Fibroblast of villous mesenchyme (primary cell): ENCODE measurements at places on chromosomes 1 and 21. TPM values are rescaled to one million over a fixed set of nuclear protein-coding genes. Genes with fewer than 3 reads are reported as not detected.

DNA sequence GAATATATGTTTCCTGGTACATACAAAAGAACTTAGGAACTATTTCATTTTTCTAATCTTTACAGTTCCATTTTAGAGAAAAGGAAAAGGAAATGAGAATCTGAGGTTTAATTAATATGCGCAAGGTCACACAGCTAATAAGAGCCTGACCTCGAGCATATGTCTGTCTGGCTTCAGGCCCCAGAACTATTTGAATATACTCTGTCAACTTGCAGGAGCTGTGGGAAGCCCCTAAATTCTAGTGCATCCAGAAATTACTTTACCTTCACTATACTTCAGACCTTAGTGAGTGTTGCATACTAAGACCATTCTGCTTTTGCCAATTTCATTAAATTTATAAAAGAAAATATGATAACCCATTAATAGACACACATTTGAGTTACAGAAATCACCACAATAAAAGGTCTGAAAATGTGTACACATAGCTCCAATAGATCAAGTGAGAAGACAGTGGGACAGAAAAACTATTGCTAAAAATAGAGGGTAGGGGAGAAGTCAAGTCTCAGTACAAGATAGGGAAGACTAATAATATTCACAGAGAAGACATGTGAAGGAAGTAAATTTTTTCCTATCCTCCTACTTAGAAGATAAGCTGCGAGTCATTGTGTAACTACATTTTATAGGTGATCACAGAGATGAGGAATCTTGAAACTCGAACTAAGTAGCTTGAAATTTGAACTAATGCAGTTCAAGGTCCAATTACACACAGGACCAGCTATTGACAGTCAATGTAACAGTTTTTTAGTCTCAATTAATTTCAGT is 3.8 kb downstream of the RGS13 start:
- DNase-seq = peak; percentile 64

DNA sequence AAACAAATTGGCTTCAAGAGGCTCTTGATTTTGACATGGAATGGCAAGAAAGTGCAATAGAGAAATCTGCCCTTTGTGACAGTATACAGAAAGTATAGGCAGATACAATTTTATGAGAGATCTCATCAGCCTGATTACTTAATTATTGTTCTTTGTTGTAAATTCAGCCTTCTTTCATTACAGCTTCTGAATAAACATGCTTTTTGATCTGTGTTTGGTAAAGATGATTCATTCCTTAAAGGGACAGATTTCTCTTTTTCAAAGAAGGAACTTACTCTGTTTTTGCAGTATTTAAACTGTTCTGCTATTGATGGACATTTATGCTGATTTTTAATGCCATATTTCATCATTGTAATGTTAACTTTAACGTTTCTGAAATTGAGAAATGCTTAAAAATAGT is 13.7 kb upstream of the MPC2 start:
- peak; percentile 4 for DNase-seq

DNA sequence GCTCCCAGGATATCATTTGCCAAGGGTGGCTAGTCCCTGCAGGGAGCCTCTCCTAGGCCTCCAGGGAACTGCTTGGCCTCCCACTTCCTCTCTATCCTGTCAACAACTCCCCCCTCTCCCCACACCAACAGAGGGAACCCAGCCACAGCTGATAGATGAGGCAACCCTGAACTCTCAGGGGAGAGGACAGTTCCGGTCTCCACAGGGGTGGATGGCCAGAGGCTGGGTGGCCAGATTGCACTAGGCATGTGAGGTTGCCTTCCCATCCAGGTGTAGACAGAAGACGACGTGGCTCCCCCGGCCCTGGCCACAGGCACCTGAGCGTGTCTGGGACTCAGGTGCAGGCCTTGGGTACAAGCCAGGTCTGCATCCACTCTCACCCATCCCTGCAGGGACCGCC is 53.3 kb downstream of the TOR1AIP2 start:
- no peak for DNase-seq

GRCh38 chr1:41101950-41102607 is 80.6 kb upstream of the SLFNL1 start:
- DNase-seq = peak; percentile 90

DNA sequence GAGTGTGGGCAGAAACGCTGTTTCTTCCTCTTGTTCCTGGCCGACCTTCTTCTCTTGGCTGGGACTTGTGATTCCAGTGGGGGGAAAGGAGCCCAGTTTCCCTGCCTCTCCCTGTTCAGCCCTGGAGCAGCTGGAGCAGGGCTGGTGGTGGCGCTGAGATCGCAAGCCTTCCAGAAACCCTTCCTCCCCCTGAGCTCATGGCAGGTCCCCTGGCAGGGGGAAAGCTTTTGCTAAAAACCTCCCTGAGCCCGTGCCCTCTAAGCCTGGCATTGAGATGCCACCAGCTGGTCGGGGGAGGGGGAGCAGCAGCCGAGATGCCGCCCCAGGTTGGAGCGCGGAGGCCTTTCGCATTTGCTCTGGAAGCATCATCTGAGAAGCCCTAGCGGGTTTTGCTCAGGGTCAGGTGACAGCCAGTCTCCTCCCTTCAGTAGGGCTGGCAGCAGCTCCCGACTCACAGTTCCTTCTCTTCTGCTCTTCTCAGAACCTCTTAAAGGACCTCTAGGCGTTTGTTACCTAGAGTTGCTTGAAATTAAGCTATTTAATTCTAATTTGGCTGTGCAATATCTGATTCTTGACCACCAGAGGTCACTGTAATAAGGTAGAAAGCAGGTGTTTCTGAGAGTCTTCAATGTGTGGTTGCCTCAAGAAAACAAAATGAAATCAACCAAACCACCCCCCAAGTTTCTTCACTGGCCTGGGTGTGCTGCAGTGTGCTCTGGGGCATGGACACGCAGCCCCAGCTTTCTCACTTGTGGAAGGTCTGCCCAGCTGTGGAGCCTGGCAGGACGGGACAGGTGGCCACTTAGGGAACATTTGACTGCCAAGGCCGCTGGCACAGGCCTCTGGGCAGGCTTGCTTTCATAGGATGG is 257.3 kb downstream of the CAMTA1 start:
- peak; percentile 27 for DNase-seq

DNA sequence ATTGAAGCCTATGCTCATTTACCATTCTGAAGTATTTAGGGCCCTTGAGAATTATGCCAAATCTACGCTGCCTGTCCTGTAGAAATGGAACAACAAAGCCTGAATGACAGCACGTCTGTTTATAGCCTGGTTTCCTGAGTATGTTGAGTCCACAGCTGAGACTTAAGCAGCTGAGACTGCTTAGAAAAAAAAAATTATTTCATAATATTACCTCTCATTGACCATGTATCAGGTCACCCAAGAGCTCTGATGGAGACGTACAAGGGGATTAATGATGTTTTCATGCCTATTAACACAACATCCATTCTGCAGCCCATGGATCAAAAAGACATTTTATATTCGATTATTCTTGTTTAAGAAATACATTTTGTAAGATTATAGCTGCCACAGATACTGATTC is 387.2 kb upstream of the NCAM2 start:
- no peak for DNase-seq

PTCH2 gene
- total RNA-seq = under 0.01 and 0.32 TPM in 2 replicates

OLIG2 gene
- total RNA-seq = not detected in 2 replicates

F3 gene
- 198 and 506 TPM in 2 replicates for total RNA-seq
